ENCODE measurements at places on chromosomes 11 and 22.

DNA sequence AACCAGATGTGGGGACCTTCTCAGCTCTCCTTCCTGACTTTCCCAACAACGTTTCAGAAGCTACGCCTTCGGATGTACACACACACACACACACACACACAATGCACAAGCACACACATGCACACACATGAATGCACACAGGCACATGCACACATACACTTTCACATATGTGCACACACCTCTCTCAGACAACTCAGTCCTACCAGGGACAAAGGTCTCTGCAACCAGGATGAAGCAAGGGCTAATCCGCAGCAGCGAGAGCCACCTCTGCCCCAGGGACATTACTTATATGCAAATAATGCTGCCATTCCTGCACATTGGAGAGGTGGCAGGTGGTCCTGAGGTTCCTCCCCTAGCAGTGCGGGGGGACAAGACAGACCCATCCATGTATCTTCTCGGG, 27.4 kb upstream of the LINC01488 start:
- DNase-seq = no peak

DNA sequence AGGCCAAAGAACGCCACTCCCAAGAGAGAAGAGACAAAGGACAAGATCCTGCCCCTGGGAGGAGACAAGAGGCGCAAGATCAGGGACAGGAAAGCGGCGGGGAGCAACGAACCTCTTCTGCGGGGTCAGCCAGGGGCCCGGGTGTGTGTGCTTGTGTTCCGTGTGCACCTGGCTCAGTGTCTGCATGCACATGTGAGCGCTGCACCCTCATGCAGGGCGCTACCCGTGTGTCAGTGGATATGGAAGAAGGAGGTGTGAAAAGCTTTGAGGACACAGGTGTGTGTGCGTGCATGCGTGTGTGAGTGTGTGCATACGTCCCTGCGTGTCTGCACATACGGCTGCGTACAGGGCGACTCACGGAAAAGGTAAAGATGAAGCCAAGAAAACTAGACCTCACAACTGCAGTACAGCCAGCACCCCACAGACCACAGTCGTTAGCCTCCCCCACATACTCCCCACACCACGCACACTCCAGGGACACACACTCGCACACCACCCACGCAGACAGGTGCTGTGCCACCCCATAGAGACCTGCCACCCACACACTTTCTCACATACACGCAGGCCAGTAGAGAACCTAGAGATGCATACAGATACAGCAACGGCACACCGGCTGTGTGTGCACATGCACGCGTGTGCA, 11.0 kb upstream of the IGSF9B start:
- no peak for DNase-seq

DNA sequence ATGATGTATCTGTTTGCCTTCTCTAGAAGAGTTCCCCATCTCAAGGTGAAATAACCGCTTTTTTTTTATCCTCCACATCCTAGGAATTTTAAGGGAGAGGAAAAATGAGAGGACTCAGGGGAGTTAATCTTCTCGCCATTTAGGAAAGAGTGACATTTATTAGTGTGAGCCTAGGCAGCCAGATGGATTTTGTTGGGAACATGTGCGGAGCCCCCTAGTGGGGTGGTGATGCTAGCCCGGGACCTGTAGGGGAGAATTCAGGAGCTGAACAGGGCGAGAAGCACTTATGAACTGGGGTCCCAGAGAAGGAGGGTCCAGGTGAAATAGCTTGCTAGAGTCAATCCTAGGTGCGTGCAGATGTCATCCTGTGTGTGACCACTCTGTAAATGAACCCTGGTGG, 10.7 kb downstream of the IL17RA start:
- DNase-seq = no peak

DNA sequence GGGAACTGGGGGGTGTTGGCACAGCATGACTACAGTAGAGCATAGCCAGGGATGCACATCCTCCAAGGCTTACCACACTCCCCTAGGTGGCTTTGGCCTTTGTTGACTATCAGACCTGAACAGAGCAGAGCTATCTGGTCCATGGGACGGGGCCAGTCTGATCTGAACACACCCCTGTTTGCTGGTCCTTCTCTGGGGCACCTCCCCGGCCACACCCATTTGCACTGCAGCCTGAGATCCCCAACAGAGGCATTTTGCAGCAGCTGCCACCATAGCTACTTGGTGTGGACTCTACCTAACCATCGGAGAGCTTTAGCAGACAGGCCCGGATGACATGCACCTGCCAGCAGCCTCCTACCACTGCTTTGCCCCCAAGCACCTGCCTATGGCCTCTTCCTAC, 75.8 kb upstream of the NOX4 start:
- DNase-seq = no peak

GRCh38 chr22:40733919-40734318, 54.6 kb downstream of the MCHR1 start:
- no peak for DNase-seq

Measured in GM18507 (cell line).